ENCODE measurements at places on chromosomes 2 and 18. TPM values are rescaled to one million over a fixed set of nuclear protein-coding genes. Genes with fewer than 3 reads are reported as not detected.

Gene LOXHD1
- 1.6 TPM for polyA plus RNA-seq

Gene CPLX4
- polyA plus RNA-seq, result not detected

Gene CDK15
- polyA plus RNA-seq, result 1.1 TPM

Gene PDE1A
- polyA plus RNA-seq, result 10.0 TPM

Gene TNFAIP6
- polyA plus RNA-seq, result 10.9 TPM

Gene TSN
- 54.8 TPM for polyA plus RNA-seq

Gene REG1A
- polyA plus RNA-seq, result not detected

Gene AFTPH
- polyA plus RNA-seq, result 15.7 TPM

Gene XRCC5
- polyA plus RNA-seq, result 177 TPM

Gene AQP12B
- 0.24 TPM for polyA plus RNA-seq

Gene PTH2R
- polyA plus RNA-seq, result 0.18 TPM

Gene HDLBP
- polyA plus RNA-seq, result 456 TPM

Gene COL5A2
- 487 TPM for polyA plus RNA-seq

Gene CACNB4
- 4.8 TPM for polyA plus RNA-seq

Gene COL4A4
- 0.11 TPM for polyA plus RNA-seq

Gene NOL4
- 0.36 TPM for polyA plus RNA-seq

Gene KYNU
- polyA plus RNA-seq, result 0.76 TPM

Gene DLGAP1
- polyA plus RNA-seq, result 1.8 TPM

Gene DNAJC5G
- not detected for polyA plus RNA-seq

Gene SULT1C4
- polyA plus RNA-seq, result 22.0 TPM

Gene DDX1
- 99.1 TPM for polyA plus RNA-seq

Gene KCNE4
- polyA plus RNA-seq, result 6.7 TPM

Gene TGOLN2
- 72.9 TPM for polyA plus RNA-seq

Gene DYTN
- polyA plus RNA-seq, result not detected

Gene NT5C1B
- polyA plus RNA-seq, result 0.73 TPM

Gene REG3G
- not detected for polyA plus RNA-seq

Gene CXCR1
- polyA plus RNA-seq, result 0.11 TPM

Gene GAREM2
- polyA plus RNA-seq, result 7.0 TPM

Gene RUFY4
- 0.22 TPM for polyA plus RNA-seq

Gene ABCG5
- not detected for polyA plus RNA-seq

Gene FABP1
- 0.09 TPM for polyA plus RNA-seq

Gene CCDC74B
- 1.1 TPM for polyA plus RNA-seq

Gene ASAP2
- 16.1 TPM for polyA plus RNA-seq

Gene EGR4
- not detected for polyA plus RNA-seq

Gene SPP2
- polyA plus RNA-seq, result not detected

Gene CFC1
- not detected for polyA plus RNA-seq

Gene OR6B3
- polyA plus RNA-seq, result not detected

Gene ADGRF3
- 0.31 TPM for polyA plus RNA-seq

Gene PRSS56
- 1.7 TPM for polyA plus RNA-seq

Gene CCDC102B
- 17.0 TPM for polyA plus RNA-seq

Gene ALPP
- polyA plus RNA-seq, result not detected

Gene ELOA2
- polyA plus RNA-seq, result 0.07 TPM

Gene FBLN7
- polyA plus RNA-seq, result 11.7 TPM

Gene NEB
- polyA plus RNA-seq, result 952 TPM

Gene GALNT3
- 0.72 TPM for polyA plus RNA-seq
